ENCODE measurements at places on chromosomes 6 and 20. TPM values are rescaled to one million over a fixed set of nuclear protein-coding genes. Genes with fewer than 3 reads are reported as not detected.

The DDAH2 gene
- total RNA-seq, result 83.7 TPM

The CST8 gene
- total RNA-seq, result not detected

The NRSN1 gene
- not detected for total RNA-seq

The SOBP gene
- 15.8 TPM for total RNA-seq

The CRISP3 gene
- 0.28 TPM for total RNA-seq

The ULBP1 gene
- not detected for total RNA-seq

The ENTPD6 gene
- 105 TPM for total RNA-seq

The C20orf202 gene
- not detected for total RNA-seq

The BMP5 gene
- total RNA-seq, result 0.80 TPM

The NELFCD gene
- total RNA-seq, result 55.0 TPM

Measured in prostate gland (tissue), 2 donors.